HFFc6 (cell line): ENCODE measurements at places on chromosomes 5 and 9. TPM values are rescaled to one million over a fixed set of nuclear protein-coding genes. Genes with fewer than 3 reads are reported as not detected.

The LRRC19 gene
- not detected in 3 replicates for total RNA-seq

GRCh38 chr5:127549551-127549950, 32.1 kb downstream of the PRRC1 start:
- DNase-seq: no peak

The RMRP gene
- total RNA-seq: 8,674 to 9,270 TPM (median 9,197 TPM) in 3 replicates

DNA sequence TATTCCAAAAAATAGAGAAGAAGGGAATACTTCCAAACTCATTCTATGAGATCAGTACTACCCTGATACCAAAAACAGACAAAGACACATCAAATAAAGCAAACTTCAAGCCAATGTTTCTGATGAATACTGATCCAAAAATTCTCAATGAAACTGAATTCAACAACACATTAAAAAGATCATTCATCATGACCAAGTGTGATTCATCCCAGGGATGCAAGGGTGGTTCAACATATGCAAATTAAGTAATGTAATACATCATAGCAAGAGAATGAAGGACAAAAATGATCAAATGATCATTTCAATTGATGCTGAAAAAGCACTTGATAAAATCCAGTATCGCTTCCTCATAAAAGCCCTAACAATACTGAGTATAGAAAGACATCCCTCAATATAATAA, 4.9 kb upstream of the RCL1 start:
- no peak for DNase-seq

GRCh38 chr9:109519366-109519765, 21.3 kb upstream of the PTPN3 start:
- DNase-seq: no peak

The MEF2C gene
- total RNA-seq: 3.9 to 8.9 TPM (median 5.7 TPM) in 3 replicates

The UAP1L1 gene
- total RNA-seq: 10.5 and 10.8 TPM in 2 replicates

- DNase-seq: no peak
These were observed 42.5 kb upstream of the SLC9A3 start for GRCh38 chr5:566636-567309.

- no peak for DNase-seq
These were observed 464.4 kb upstream of the TUSC1 start for GRCh38 chr9:26142631-26143030.

The SLC6A7 gene
- not detected in 2 replicates for total RNA-seq

DNA sequence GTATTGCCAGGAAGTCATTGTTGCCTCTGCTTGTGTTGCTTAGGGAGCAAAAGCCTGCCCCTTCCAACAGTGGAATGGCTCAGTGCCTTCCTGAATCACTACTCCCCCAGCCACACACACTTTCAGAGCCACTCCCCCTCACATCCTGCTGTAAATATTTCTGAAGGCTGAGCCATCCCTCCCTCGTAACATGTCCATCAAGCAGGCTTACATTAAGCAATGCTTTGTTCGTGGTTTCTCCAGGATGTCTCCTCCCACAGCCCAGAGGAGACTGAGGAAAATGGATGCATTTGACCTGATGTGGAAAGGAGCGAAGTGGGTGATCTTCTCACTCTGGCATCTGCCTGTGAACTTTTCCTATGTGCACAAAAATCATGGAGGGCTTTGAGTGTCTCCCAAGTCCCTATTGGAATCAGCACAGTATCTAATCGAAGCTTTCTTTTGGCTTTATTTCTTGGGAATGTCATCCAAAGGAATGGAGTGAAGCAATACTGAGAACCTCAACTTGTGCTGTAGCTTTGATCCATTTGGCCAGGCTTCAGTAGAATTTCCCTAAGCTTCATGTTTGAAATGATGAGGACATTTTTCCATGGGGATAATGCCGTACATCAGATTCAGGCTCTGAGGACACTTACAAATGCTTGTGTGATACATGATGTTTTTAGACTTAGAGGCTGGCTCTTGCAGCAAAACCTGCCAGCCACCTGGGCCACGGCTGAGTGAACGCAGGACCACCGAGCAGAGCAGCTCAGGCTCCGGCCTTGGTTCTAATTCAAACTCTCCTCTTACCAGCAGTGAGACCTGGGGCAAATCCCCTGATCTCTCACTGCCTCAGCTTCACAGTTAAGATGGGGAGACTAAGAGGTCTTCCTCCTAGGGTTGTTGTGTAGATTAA, 389.1 kb downstream of the ENC1 start:
- DNase-seq: peak; percentile 97

DNA sequence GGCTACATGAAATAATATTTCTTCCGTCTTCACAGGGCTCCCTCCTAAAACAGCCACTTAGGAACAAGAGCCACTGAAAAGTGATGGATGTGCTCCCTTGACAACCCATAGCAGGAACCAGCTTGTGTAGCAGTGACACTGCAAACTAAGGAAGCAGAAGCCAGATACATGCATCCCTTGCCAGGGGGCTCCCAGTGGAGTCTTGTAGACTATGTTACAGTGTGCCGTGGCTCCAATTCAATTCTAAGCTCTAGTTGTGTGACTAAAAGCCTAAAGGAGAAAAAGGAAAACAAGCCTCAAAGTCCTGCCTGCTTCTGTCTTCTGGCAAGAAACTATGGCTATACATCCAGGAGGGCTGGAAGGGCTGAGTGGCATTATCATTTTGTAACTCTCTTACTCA, 12.2 kb upstream of the TAF1L start:
- no peak for DNase-seq

DNA sequence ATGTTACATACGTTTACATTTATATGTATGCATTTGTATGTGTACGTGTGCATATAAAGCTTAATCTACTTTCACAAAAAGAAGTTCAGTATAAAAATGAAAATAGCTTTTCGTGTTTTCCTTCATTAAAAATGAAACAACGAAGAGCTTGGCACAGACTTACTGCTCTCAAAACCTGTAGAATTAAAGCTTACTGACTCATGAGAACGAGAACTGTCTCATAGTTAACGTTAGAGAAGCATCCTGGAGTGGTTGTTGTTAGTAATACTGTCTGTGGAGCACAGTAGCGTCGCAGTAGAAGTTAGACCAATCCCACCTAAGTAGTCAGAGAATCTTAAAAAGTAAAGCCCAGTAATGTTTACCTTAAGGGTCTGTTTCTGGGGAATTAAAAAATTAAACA, 1.3 kb downstream of the MAT2B start:
- DNase-seq: peak; percentile 50

The C9orf153 gene
- not detected in 3 replicates for total RNA-seq

The BOD1 gene
- total RNA-seq: 50.3 to 52.4 TPM (median 51.9 TPM) in 3 replicates

The DMAC1 gene
- total RNA-seq: 44.0 to 56.7 TPM (median 48.5 TPM) in 3 replicates

- DNase-seq: no peak
These were observed 340.5 kb downstream of the PIK3R1 start for GRCh38 chr5:68555907-68556681.

The ADGRV1 gene
- total RNA-seq: not detected in 3 replicates

GRCh38 chr9:14383294-14383693, 69.4 kb upstream of the NFIB start:
- no peak for DNase-seq

- DNase-seq: no peak
These were observed 14.5 kb upstream of the FAM170A start for GRCh38 chr5:119614838-119615237.

The CDX1 gene
- not detected in 3 replicates for total RNA-seq

The SVEP1 gene
- total RNA-seq: 4.3 to 6.2 TPM (median 6.0 TPM) in 3 replicates

DNA sequence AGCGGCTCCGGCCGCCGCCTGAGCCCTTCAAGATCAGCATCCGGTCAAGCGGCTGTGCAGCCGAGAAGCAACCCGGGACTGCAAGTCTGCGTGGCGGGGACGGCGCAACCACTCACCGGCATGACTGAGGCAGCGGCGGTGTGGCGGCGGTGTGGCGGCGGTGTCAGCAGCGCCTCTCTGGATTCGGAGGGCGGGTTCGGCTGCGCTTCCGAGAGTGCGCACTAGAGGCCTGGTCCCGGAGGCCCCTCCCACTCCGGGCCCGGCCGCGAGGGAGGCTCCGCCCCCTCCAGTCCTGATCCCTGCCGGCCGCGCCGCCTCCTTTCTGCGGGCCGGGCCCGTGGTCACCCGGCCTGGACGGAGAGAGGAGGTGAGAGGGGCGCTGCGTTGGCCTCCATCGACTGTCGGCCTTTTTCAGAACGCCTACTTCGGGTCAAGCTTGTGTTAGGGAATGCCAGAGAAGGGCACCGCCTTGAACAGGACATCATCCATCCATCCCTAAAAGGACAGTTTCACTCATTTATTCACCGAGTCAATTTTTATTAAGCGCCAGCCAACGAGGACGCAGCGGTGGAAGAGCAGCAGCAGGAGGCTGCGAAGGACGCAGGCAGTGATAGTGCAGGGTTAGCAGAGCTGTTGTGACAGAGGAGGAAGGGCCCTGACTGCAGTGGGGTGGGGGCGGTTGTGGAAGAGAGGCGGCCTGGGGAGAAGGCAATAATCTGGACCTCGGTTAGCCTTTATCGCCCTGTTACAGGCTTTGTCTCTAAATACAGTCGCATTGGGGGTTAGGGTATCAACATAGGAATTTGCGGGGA, at the start of gene ATOX1:
Gene ATOX1, minus strand, starts transcription at position 202 of the 812 bp plus-strand sequence. Its CDS starts 80 bp downstream, at position 122.
- DNase-seq: peak; percentile 86

The SLC1A3 gene
- total RNA-seq: 0.21 to 0.37 TPM in 2 of 3 replicates, not detected in the other

DNA sequence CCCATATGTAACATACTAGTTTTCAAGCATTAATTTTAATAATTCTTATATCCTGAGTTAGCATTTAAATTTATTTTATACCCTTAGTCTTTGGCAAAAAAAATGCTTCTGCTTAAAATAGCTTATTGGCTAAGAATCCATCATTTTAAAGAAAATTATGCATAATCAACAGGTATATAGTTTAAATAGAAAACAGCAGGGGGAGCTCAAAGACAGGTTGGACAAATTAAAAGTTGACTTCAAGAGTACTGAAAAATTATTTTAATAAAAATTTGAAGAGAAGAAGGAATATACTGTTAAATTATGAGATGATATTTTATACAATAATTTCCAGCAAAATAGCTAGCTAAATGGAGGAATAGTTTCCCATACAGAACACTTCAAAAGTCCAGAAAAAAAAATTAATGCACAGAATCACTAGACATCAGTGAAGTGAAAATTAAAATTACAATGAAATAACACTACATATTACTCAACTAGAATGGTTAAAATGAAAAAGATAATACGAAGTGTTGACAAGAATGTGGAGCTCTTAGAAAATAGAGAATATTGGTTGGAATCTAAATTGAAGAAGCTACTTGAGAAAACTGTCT, 387.1 kb downstream of the PDE4D start:
- DNase-seq: peak; percentile 26

The JAKMIP2 gene
- total RNA-seq: not detected in 3 replicates

The TERT gene
- 2,274 to 3,957 TPM (median 2,316 TPM) in 3 replicates for total RNA-seq

DNA sequence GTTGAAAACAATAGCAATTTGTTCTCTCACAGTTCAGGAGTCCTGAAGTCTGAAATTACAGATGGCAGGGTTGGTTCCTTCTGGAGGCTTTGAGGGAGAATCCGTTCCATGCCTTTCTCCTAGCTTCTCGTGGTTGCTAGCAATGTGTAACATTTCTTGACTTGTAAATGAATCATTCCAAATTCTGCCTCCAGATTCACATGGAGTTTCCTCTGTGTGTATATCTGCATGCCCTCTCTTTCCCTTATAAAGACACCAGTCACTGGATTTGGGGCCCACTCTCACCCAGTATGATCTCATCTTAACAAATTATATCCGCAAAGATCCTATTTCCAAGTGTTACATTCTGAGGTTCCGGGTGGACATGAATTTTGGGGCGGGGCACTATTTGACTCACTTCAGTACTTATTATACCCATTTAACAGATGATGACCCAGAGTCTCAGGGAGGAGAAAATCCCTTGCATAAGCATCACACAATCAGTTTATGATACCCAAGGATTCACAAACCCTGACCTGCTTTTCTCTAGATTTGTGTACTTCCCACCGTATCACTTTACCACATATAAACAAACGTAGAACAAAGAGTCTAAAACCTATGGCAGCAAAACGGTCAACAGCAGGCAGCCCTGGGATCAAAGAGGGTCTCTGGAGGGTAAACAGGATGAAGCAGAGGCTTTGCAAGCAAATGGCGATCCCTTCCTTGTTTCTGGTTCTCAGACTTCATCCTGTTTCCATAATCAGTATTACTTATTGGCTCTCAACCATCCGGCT, 93.7 kb downstream of the C9orf152 start:
- peak; percentile 49 for DNase-seq

The IQGAP2 gene
- 0.10 to 0.27 TPM in 2 of 3 replicates, not detected in the other for total RNA-seq

DNA sequence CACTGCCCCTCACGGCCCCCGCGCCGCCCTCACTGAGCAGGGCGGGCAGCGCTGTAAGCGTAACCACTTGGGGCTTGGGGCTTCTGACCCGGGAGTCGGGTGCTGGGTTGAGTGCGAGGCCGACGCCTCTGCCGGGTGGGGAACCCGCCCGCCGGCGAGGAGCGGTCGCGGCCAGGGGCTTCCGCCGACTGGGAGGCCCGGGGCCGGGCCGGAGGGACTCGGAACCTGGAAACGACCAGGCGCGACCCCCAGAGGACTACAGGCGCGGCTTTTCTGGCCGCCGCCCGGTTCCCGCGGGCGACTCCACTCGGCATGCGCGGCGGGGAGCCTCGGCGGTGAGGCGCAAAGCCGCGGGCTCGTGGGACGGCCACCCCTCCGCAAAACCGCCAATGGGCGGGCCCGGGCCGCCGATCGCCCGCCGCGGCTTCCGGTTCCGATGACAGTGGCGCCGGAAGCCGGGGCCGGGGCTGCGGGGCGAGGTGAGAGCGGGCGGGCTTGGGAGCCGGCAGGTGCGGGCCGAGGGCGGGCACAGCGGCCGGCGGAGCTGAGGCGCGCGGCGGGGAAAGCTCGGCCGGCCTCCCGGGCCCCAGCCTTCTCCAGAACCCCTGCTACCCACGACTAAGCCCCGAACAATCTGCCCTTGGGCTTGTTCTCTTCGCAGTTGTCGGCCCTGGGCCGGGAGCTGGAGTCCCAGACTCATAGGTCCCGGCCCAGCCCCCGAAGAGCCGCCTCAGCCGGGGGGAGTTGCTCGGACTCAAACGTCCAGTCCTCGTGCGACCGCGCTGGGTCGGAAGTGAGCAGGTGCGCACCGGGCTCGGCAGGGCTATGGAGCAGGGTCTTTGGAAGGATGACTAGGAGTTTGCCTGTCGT, at the start of gene RMND5B:
Gene RMND5B, plus strand, starts transcription at position 439 of the 870 bp plus-strand sequence. CDS start 7,106 bp downstream, outside the sequence.
- DNase-seq: peak; percentile 59

- DNase-seq: no peak
These were observed 84.3 kb downstream of the ZNF462 start for GRCh38 chr9:106947106-106947900.

The NUTM2G gene
- not detected in 3 replicates for total RNA-seq

The ANKRD55 gene
- not detected in 3 replicates for total RNA-seq
